Sigmoid colon (tissue), 7 donors: ENCODE measurements at places on chromosomes 2 and 18. TPM values are rescaled to one million over a fixed set of nuclear protein-coding genes. Genes with fewer than 3 reads are reported as not detected.

DSG4 gene
- not detected for total RNA-seq

ZAP70 gene
- 1.9 TPM for total RNA-seq

TTR gene
- 0.82 TPM for total RNA-seq

DNA sequence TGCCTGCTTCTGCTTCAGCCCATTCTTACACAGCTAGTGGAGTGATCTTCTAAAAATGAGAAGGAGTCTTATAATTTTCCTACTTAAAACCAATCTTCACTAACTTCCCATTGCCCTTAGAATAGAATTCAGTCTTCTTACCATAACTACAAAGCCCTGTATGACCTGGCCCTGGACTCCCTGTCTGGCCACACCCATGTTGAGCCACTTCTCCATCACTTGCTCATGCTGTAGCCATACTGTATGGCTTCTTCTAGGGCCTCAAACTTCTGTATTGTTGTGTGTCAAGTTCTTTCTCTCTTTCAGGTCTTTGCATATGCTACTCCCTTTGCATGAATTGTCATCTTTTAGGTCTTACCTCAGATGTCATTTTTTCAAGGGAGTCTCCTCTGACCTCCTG is 11.2 kb downstream of the DGUOK start:
- no peak for DNase-seq

DNA sequence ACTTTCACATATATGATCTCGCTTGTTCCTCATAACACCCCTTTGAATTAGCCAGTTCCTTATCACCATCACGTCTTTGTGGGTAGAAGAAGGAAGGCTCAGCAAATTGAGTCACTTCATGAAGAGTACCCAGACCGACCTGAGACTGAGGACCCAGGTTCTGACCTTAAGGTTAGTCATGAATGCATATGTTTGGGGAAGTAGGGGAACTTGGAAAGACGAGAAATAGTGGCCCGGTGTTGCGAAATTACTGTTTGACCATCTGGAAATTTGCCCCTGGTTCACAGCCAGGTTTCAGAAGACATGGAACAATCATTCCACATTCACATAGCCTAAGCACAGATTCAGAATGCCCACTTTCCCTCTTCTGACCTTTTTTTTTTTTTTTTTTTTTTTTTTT is 59.8 kb downstream of the MEIS1 start:
- DNase-seq = peak; percentile 86

GRCh38 chr2:99801327-99801901 is 311.6 kb upstream of the REV1 start:
- DNase-seq = no peak

DNA sequence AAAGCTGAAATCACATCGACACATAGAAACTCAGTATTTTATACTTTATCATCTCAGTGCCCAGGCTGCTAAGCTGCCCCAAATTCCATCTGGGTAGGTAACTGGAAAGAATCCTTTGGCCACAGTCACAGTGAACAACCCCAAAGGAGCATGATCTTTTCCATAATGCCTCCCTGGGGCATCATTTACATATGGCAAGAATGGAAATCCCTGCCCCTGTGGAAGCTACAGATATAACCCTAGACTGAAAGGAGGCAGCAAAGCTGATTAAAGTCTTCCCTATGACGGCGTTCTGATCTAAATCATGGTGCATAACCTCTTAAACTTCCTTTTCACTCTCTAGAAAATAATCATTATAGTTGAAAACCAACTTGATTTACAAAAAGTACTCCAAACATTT is 41.5 kb downstream of the MAP3K19 start:
- DNase-seq = no peak
